M059J (cell line): ENCODE measurements at places on chromosomes 1 and 21.
A peak's percentile ranks its signal among the peaks of the same experiment; 100 is the strongest.

DNA sequence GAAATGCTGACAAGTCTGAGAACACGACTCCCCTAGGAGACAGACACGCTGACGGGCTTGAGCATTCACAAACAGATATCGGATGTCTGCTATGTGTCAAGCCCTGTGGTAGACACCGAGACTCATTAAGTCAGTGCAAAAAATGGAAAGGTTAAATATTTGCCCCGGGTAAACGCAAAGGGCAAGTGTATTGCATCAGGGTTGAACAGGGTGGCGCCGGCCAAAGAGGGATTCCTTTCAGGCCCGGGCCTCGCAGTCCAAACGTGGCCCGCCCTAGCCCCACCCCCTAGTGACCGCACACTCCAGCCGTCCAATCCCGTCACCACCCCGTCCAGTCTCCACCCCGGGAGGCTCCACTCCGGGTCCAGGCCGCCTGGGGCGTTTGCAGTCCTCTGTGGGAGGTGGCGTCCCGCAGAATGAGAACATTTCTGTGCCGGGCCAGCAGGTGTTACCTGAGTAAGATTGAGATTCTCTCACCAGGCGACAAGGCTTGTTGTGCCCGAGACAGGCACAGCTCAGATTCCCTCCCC lies 16.3 kb upstream of the TMEM9 start:
- peak; percentile 90 for DNase-seq

- peak; percentile 86 for DNase-seq
Observed at GRCh38 chr1:10217748-10218441, 7.5 kb downstream of the KIF1B start.

GRCh38 chr1:240293706-240294105 lies 202.0 kb downstream of the FMN2 start:
- peak; percentile 23 for DNase-seq

DNA sequence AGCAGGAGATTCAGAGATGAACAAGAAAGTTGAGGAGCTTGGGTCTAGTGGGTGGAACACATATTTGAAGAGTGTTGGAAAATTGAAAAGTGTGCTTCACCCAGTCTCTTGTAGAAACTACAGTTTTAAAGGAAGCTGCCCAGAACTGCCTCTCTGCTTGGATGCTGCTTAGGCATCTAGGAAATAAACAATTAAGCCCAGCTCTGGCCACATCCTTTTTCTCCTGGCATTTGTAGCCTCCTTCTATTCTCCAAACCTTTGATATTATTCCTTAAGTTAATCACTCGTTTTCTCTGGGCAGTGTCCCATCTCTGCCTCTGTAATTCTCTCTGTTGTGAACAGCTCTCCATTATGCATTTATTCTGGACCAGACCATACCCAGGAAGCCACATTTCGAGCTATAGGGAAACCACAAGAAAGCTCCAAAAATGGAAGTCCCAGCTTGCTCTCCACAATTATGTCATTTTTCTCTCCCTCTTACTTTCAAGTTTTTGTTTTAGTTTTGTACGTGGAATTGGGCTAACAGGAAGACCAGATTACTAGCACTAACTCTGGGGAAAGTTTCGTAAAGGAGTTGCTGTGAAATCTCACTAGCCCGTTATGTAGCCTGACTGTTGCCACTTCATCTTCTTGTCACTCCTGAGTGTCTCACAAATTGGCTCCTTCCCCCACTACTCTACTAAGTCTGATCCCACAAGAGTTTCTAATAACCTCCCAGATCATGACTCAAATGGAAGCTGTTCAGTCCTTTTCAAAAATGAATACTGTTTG lies 102.2 kb downstream of the NTMT2 start:
- DNase-seq: peak; percentile 22

- no peak for DNase-seq
Observed at GRCh38 chr21:38929142-38929541, 123.4 kb downstream of the ETS2 start.

GRCh38 chr1:236181059-236181458 lies 38.7 kb downstream of the GPR137B start:
- peak; percentile 27 for DNase-seq
